A549 treated with dexamethasone at 1 μM for 4 hours (cell line): ENCODE measurements at places on chromosomes 7 and 10. TPM values are rescaled to one million over a fixed set of nuclear protein-coding genes. Genes with fewer than 3 reads are reported as not detected.

The SLC16A9 gene
- total RNA-seq, result 0.07 to 0.16 TPM (median 0.08 TPM) in 5 replicates

The CAMK2B gene
- 0.12 to 0.18 TPM (median 0.15 TPM) in 5 replicates for total RNA-seq

The MRLN gene
- not detected in 5 replicates for total RNA-seq

The ELN gene
- total RNA-seq, result 0.12 to 0.25 TPM (median 0.16 TPM) in 5 replicates

The ADARB2 gene
- 0.06 to 0.18 TPM in 2 of 5 replicates, not detected in the others for total RNA-seq

The CALY gene
- total RNA-seq, result 0.30 to 0.52 TPM (median 0.46 TPM) in 5 replicates

The ASB10 gene
- not detected in 5 replicates for total RNA-seq

The TMEM140 gene
- 0.64 to 1.3 TPM (median 1.1 TPM) in 5 replicates for total RNA-seq

The DPP6 gene
- total RNA-seq, result not detected in 5 replicates

The FAM221A gene
- total RNA-seq, result 0.25 to 0.67 TPM (median 0.34 TPM) in 5 replicates

The SPDYE18 gene
- total RNA-seq, result 0.11 to 0.24 TPM (median 0.14 TPM) in 5 replicates

The IDI1 gene
- 29.8 to 36.3 TPM (median 32.0 TPM) in 5 replicates for total RNA-seq

The NPSR1 gene
- total RNA-seq, result not detected in 5 replicates

The PRTFDC1 gene
- total RNA-seq, result 15.0 to 18.0 TPM (median 16.6 TPM) in 5 replicates

The ZPBP gene
- total RNA-seq, result not detected in 5 replicates

The PTPRN2 gene
- 0.54 to 1.2 TPM (median 0.89 TPM) in 5 replicates for total RNA-seq

The KNDC1 gene
- total RNA-seq, result 0.60 to 1.5 TPM (median 1.3 TPM) in 5 replicates

The WNT8B gene
- 0.05 TPM in 1 of 5 replicates, not detected in the others for total RNA-seq

The GPR158 gene
- total RNA-seq, result 0.02 to 0.06 TPM (median 0.04 TPM) in 5 replicates

The HOXA7 gene
- total RNA-seq, result 4.7 to 5.5 TPM (median 4.8 TPM) in 5 replicates

The AFAP1L2 gene
- 20.2 to 24.3 TPM (median 21.7 TPM) in 5 replicates for total RNA-seq

The ZNF12 gene
- 8.9 to 13.8 TPM (median 9.9 TPM) in 5 replicates for total RNA-seq

The SLC26A4 gene
- total RNA-seq, result 0.02 to 0.11 TPM (median 0.06 TPM) in 5 replicates

The POM121L12 gene
- total RNA-seq, result not detected in 5 replicates

The TMEM270 gene
- total RNA-seq, result 0.11 to 0.25 TPM (median 0.21 TPM) in 5 replicates

The MYO3A gene
- total RNA-seq, result not detected in 5 replicates

The HGF gene
- total RNA-seq, result 0.07 to 0.19 TPM (median 0.14 TPM) in 3 of 5 replicates, not detected in the others

The MRPL43 gene
- 76.4 to 97.7 TPM (median 92.4 TPM) in 5 replicates for total RNA-seq

The MMD2 gene
- total RNA-seq, result not detected in 5 replicates

The PDE6C gene
- total RNA-seq, result not detected in 5 replicates

The CLEC2L gene
- 0.06 to 0.33 TPM (median 0.15 TPM) in 4 of 5 replicates, not detected in the other for total RNA-seq

The OR9A2 gene
- not detected in 5 replicates for total RNA-seq

The SOSTDC1 gene
- total RNA-seq, result not detected in 5 replicates
